ENCODE measurements at places on chromosomes 3 and 15.

DNA sequence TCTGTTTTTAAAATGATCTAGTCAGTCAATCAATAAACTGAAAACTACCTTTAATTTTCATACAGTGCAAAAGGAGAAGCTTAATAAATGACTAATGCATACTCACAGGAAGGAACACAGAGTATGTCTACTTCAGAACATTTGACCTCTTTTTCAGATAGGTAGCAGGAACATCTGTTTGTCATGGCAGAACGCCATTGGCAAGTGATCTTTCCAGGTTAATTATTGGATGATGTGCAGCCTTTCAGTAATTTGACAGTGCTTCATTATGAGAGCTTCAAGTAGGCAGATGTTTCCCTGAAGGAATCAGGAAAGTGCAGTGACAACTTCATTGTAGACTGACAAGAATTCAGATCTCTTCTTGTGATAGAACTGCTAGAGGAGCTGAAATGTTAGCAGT is 325.0 kb downstream of the OTOL1 start:
- DNase-seq = no peak

DNA sequence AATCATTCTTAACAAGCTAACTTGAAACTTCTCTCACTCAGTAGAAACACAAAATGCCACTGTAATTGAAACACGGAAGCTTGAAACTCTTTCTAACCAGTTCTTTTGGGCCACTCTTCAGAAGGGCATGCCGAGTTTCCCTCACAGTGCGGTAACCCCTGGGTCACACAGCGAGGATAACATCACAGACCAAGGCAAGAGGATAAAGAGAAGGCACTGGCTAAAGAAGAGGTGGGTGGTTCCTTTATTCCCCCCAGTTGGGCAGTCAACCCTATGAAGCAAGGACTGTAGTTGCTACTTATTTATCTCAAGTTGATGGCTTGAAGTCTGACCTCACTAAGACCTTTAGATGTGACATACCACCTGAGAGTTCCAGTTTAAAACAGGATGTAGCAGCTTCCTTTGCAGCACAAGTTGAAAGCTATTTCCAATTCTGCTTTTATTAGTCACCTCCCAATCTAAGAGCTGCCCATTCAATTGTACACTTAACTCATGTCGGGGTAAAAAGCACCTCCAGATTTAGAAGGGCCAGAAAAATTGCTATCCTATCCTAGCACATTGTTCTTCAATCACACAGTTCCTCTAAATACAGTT is 272.4 kb downstream of the TIGIT start:
- DNase-seq = no peak

- no peak for DNase-seq
Observed at GRCh38 chr3:172152874-172153273, 113.5 kb downstream of the FNDC3B start.

GRCh38 chr3:170772175-170772574 is 97.8 kb downstream of the RPL22L1 start:
- no peak for DNase-seq

DNA sequence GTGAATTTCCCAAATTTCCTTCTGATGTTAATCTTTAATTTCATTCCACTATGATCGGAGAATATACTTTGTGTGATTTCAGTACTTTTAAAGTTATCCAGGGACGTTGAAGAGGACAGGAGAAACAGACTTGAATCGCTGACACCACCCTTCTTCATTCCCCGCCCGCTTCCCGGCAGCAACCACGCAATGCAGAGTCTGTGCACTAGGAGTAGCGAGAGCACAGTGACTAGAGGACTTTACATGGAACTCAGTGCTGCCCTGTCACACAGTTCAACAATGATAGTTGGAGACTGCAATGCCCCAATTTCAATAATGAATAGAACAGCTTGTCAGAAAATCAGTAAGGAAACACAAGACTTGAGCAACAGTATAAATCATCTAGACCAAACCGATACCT is 73.9 kb downstream of the RNF13 start:
- no peak for DNase-seq

- no peak for DNase-seq
Observed at GRCh38 chr15:27457766-27458165, 486.8 kb downstream of the GABRG3 start.

DNA sequence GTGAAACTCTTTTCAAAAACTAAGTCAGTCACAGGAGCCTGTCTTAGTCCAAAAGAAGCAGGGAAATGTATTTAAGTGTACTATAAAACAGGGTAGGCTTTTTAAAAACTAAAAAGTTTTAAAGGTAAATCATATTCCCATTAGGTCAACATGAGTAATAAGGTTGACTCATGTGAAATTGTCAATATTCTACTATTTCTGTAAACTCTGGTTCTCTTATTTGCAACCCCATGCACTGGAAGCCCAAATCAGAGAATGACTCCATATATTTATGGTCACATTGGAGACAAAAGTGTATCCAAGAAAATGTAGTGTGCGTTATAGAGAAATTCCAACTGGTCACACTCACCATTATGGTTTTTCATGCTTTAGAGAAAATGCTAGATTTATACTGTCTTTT is 600.3 kb upstream of the TGFBR2 start:
- DNase-seq = no peak

- no peak for DNase-seq
Observed at GRCh38 chr3:169965562-169966427, 812 bp upstream of the SEC62 start.

DNA sequence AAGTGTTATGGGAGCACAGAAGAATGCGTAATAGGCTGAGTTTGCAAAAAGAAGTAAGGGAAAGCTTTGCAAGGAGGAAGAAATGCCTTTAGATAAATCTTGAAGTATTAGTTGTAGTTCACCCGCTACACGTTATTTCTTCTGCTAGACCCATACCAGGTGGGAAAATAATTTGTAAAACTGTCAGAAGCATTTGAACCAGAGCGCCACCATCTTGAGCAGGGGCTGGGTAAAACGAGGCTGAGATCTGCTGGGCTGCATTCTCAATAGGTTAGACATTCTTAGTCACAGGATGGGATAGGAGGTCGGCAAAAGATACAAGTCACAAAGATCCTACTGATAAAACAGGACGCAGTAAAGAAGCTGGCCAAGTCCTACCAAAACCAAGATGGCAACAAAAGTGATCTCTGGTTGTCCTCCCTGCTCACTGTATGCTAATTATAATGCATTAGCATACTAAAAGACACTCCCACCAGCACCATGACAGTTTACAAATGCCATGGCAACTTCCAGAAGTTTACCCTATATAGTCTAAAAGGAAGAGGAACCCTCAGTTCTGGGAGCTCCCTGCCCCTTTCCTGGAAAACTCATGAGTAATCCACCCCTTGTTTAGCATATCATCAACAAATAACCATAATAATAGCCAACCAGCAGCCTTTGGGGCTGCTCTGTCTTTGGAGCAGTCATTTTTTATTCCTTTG is 50.0 kb upstream of the ZNF280D start:
- no peak for DNase-seq

- no peak for DNase-seq
Observed at GRCh38 chr15:79308874-79309273, 2.0 kb upstream of the TMED3 start.

- peak; percentile 55 for DNase-seq
Observed at GRCh38 chr3:49807431-49808114, 4.5 kb downstream of the INKA1 start.

GRCh38 chr15:28918141-28918983 is 32.6 kb downstream of the APBA2 start:
- no peak for DNase-seq

DNA sequence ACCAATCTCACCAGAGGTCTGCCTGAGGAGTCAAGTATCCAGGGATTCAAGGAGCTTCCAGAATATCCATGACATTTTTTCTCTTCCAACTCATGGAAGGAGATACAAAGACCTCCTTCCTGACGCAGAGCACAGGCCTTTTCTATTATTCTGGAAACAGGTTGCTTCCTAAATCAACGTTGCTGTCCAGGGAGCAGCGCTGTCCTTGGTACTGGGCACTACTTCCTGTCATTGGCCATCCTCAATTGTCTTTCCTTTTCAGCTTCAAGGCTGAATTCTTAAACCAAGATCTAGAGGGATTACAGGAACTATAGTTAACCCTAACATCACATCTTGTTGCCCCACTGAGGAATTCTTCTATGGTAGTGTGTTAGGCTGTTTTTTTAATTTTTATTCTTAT is 50.4 kb upstream of the TBC1D21 start:
- no peak for DNase-seq

DNA sequence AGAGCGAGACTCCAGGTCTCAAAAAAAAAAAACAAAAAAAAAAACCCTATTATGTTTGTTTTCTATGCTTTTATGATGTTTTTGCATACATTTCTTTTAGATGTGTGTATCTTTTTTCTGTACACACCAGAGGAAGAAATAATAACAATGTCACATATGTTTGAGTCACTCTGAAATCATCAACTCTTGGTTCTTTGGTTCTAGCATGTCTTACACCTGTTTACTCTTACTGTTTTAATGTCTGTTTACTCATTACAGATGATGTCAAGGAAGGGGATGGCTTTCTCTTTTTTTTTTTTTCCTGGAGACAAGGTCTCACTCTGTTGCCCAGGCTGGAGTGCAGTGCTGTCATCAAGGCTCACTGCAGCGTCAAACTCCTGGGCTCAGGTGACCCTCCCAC is 24.1 kb downstream of the RHOA start:
- DNase-seq = no peak
